ENCODE measurements at places on chromosomes 7 and 10. TPM values are rescaled to one million over a fixed set of nuclear protein-coding genes. Genes with fewer than 3 reads are reported as not detected.

BAMBI gene
- total RNA-seq: 165 TPM

DNA sequence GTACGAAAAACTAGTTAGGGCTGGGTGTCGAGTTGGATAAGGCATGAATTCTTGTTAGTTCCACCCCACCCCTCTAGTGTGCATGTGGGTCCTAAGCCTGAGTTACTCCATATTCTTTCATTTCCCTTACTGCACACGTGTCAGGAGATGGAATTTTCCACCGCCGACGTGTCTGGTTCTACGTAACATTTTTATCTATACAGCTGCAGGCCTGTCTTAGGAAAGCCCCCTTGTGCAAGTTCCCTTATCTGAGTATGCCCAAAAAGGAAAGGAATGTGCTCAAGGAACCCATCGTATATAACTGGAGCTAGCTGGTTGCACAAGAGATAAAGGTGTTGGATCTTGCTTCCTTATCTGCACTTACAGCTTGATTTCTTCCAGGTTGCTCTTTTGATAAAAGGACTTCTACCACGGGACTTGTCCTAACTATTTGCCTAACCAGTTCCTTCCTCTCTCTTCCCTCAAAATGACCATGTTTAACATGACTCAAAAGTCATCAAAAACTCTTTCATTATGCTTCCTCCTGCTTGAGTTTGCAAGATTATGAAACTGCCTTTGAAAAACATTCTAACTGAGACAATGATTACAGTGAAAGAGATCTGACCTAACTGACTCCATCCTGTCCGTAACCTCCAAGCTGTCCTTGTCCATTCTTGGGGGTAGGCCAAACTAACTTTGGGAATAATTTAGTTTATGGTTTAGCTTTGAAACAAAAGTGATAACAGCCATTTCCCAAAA lies 181.4 kb downstream of the AKR1D1 start:
- DNase-seq: peak; percentile 90

- DNase-seq: no peak
Measured at GRCh38 chr10:1370298-1370697, 314.1 kb downstream of the WDR37 start.

DNA sequence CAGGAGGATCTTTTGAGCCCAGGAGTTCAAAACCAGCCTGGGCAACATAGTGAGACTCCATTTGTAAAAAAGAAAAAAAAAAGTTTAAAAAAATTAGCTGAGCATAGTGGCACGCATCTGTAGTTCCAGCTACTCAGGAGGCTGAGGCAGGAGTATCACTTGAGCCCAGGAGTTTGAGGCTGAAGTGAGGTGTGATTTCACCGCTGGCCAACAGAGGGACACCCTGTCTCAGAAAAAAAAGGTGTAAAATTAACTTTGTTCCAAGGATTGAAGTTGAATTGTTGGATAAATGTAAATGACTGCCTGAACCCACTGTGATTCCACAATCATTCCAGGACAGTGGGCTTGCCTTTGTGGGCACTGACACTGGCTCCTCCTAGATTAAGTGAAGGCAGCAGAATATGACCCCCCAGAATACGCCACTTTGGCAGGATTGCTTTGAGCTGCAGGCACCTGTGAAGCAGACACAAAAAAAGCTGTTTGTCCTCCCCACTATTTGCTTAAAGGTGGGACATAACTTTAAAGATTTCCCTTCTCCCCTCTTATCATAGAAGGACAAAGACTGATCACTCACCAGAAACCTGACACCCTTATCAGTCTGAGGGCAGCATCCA lies 57.2 kb upstream of the FOXI2 start:
- DNase-seq: peak; percentile 6

Data from Caco-2 (cell line).